Stimulated activated CD4-positive, alpha-beta T cell treated with anti-CD3 and anti-CD28 coated beads, Interleukin-4, amount 100 ng/mL, for 24 hours (primary cell): ENCODE measurements at places on chromosomes 6 and 20.

DNA sequence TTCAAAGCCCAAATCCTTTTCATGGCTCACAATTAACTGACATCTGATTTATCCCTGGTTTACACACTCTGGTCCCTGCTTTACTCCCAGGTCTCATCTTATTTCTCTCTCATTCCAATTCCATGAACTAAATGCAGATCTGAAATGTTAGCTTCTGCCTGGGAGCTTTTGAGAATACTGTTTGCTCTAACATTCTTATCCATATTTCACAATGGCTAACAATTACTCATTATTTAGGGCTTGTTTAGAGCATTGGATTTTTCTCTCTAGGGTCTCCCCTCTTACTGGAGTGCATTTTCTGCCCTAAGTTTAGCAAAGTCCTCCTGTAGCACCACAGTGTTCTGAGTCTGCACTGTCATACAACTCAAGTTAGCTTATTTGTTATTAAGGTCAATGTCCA lies 121.5 kb upstream of the HCRTR2 start:
- DNase-seq: no peak

- no peak for DNase-seq
These were observed 2.1 kb downstream of the CTSZ start for GRCh38 chr20:59004763-59005522.

DNA sequence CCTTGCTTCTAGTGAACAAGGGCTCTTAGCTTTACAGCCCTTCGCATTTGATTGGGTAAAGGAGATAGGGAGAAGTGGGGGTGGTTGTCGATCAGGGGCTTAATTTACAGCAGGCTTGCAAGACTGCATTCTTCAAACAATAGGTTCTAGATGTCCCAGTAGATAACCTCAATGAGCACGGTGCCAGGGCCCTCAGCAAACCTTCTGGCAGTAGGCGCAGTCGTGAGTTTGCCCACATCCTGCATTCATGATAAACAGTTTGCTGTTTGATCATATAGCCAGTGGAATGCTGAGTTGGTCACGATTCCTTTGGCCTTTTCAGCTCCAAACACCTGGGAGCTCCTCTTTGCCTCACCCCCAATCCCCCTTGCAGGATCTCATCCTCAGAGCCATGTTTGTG lies 27.5 kb downstream of the SUN5 start:
- DNase-seq: peak; percentile 3

DNA sequence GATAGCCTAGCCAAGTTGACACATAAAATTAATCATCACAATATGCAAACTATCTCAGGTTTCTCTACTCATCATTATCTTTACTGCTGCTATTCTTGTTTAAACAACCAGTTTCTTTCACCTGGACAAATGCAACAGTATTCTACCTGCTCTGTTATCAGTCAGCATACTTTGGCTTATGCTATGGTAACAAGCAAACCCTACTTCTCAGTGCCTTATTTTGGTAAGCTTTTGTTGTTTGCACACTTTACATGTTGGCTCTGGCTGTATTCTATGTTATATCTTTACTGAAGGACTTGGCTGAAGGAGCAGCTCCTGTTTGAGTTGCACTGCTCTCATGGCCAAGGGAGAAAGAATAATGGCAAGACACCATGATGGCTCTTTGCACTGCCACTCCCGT lies 463.1 kb downstream of the EPM2A start:
- DNase-seq: no peak

DNA sequence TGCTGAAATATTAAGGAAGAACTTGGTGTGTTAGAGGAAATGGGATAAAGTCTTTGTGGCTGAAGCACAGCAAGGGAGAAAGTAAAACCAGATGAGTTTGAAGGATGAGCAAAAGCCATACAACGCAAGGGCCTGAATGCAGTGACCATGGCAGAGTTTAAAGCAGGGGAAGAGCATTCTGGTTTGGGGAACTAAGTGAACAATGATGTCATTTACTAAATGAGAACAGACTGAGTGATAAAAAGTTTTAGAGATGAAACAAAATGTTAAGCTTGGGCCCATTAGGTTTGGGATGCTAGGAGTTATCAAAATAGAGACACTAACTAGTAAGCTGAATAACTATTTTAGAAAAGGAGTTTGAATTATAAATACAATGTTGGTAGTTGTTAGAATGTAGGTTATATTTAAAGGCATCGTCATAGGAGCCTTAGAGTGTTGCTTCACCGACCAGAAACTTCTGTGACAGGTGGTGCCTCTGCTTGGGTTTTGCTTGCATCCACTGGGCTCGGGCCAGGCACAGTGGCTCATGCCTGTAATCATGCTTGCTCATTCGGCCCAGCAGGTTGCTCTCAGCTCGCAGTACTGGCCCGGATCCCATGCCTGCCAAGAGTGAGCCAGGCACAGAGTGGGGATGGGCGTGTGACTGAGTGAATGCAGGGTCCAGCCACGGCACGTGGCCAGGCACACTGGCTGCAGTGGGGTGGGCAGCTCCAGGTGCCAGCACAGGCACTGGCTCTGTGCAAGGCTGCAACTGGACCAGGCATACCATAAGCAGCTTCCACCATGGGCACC lies 37.4 kb upstream of the OPRM1 start:
- DNase-seq: no peak

GRCh38 chr6:79269877-79270276 lies 35.4 kb upstream of the HMGN3 start:
- DNase-seq: no peak

DNA sequence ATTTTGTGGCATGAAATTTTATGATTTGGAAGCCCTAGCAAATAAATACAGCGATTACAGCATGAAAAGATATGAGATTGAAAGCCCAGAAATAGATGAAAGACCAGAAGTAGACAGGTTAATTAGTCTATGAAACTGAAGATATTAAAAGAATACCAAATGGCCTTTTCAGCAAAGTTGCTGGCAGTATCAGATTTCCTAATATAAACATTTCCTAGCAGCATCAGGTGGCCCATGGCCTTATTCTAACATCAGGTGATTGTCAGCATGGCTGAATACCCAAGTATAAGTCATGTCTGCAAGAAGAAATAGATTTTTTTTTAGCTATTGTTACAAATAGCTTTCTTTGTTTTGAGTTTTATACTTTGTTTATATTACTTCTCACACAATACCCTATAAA lies 93.2 kb downstream of the CLVS2 start:
- DNase-seq: no peak

- DNase-seq: no peak
These were observed 155.0 kb downstream of the GRM1 start for GRCh38 chr6:146183831-146184230.
